Pancreas (tissue), 10 donors: ENCODE measurements at places on chromosomes 5 and 9. TPM values are rescaled to one million over a fixed set of nuclear protein-coding genes. Genes with fewer than 3 reads are reported as not detected.
A peak's percentile ranks its signal among the peaks of the same experiment; 100 is the strongest.

SAXO1 gene
- polyA plus RNA-seq: 0.09 TPM

ASPN gene
- 2.3 TPM for polyA plus RNA-seq

PLAC8L1 gene
- polyA plus RNA-seq: 0.87 TPM

HTR4 gene
- not detected for polyA plus RNA-seq

GNA14 gene
- 1.8 TPM for polyA plus RNA-seq

PHYHD1 gene
- 71.3 TPM for polyA plus RNA-seq

COL23A1 gene
- polyA plus RNA-seq: 0.30 TPM

ATP10B gene
- polyA plus RNA-seq: 0.89 TPM

MYOZ3 gene
- 0.23 TPM for polyA plus RNA-seq

SPRY4 gene
- polyA plus RNA-seq: 3.8 TPM

RAB3C gene
- polyA plus RNA-seq: 3.0 TPM

SLC4A9 gene
- 0.89 TPM for polyA plus RNA-seq

DND1 gene
- 3.8 TPM for polyA plus RNA-seq

TLR4 gene
- 0.87 TPM for polyA plus RNA-seq

DNAI1 gene
- 0.99 TPM for polyA plus RNA-seq

DNA sequence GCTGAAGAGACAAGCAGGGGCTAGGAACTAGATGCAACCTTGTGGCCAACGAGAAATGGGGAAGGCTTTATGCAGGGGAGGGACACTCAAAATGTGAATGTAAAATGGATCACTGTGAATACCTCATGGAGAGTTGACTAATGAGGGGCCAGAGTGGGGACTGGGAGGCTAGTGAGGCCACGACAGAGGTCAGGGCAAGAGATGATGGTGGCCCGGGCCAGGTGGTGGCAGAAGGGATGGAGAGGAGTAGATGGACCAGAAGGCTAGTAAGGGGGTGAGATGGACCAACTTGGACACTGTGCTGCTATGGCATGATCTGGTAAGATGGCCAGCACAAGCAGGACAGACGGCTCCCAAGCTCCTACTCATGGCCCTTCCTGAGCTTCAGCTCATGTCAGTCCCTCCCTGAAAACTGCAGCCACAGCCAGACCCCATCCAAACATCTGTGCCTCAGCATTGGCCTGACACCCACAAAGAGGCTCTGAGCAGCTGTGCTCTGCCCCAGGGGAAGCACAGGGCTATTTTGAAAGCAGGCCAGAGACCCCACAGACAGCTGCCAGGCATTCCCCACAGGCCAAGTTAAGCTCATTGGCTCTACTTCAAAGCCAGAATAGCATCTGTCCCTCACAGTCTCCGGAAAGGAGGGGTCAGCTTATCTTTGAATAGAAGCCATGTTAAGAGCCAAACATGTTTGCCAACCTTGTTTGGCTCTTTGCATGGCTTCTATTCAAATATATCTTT is 22.1 kb downstream of the P4HA2 start:
- DNase-seq: no peak

- no peak for DNase-seq
These were observed 781 bp downstream of the NRG2 start for GRCh38 chr5:140042393-140042642.

GRCh38 chr5:37777432-37778130 is 62.3 kb downstream of the GDNF start:
- DNase-seq: no peak

DNA sequence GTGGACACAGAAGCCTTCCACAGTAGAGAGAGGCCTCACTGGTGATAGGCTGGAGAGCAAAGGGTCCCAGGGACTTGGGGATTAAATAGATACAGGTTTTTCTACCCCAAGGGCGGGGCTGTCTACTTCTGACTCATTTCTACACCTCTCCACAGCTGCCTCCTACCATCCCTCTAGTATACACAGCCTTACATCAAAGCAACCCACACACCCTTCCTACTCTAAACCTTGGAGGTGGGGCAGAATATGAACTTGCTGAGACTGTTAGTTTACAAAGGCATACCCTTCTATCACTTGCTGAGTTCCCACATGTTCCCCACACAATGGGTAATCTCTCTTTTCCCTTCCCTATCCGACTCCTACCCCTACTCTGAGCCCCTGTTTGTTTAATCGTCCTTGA is 19.9 kb upstream of the PCA3 start:
- no peak for DNase-seq

DNA sequence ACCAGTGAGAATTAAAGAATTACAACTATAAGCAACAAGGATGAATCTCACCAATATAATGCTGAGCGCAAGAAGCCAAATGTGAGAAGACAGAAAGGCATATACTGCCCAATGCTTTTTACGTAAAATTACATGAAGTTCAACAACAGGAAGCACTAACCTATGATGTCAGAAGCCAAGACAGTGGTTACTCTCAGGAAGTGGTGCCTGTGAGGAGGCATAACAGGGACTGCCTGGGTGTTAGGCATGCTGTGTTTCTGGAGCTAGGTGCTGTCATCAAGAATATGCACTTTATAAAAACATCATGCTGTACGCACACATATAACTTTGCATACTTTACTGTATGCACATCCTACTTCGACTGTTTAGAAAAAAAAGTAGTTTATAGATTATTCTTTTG is 30.1 kb downstream of the FRMD3 start:
- no peak for DNase-seq

GRCh38 chr5:127406326-127407121 is 110.9 kb upstream of the PRRC1 start:
- no peak for DNase-seq

GRCh38 chr5:132661231-132662003 is 3.4 kb downstream of the IL13 start:
- DNase-seq: no peak

DNA sequence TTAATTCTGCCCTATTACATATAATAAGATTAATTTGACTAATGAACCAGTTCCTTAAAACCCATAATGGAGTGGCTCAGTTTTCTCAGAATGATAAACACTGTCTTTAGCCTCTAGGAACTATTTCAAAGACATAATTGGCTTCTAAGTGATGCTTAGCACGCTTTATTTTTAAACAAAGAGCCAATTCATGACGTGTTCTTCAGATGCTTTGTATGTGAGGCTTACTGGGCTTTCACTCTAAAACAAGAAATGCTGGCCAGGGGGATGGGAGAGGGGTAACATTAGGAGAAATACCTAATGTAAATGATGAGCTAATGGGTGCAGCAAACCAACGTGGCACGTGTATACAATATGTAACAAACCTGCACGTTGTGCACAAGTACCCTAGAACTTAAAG is 7.6 kb upstream of the SFXN1 start:
- DNase-seq: no peak

GRCh38 chr9:128149001-128149701 is at the start of gene LCN2:
TSS of gene LCN2 (plus strand) at chr9:128149453. CDS start at chr9:128149526, 73 bp downstream.
- peak; percentile 65 for DNase-seq

DNA sequence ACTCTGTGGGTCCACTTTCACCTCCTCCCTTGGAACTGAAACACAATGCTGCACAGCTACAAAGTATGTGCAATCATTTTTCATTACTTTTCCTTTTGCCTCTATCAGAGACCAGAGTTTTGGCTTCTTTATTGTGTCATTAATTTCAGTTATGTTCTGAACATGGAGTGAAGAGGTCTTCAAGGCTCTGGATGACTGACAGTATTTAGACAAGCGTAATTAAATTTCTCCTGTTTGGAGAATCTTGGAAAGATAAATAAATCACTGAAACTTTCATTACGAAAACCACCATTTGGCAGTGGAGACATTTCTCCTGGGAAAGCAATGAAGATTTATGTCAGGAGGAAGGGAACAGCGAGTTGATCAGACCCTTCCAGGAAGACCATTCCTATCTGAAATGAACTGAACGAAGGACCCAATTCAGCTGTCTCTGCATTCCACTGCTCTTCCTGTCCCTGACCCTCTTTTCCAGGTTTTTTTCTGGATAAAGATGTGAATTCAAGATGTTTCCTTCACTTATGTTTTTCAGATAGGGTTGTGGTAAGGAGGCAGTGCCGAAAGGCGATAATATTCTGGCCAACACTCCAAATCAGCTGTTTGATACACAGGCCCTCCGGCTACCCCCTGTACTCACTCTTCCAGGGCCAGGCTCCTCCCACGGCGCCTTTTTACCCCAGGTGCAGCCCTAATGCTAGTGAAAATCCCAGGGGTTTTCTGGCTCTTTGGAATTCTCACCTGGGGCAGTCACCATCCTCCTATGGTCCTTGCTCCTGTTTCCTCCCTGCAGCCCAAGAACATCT is 77.2 kb upstream of the OSMR start:
- DNase-seq: no peak

DNA sequence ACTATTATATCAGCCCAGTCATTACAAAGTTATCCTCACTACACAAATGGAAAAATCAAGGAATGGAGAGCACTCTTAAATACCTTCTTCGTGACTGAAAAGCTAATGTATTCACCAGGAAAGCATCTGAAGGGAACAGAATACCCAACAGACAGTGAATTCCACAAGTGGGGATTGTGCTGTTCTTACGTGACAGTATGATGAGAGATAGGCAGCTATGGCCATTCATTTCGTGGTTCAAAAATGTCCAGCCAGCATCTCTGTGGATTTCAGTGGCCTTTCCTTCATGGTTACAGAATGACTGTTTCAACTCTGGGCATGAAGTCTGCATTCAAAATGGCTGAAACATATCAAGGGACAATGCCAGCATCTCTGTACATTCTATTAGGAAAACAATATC is 323.8 kb downstream of the PRELID2 start:
- DNase-seq: no peak

GRCh38 chr9:137552022-137552768 is 516 bp downstream of the MRPL41 start:
- peak; percentile 47 for DNase-seq

- DNase-seq: no peak
These were observed 15.3 kb downstream of the HNRNPH1 start for GRCh38 chr5:179608131-179608581.

DNA sequence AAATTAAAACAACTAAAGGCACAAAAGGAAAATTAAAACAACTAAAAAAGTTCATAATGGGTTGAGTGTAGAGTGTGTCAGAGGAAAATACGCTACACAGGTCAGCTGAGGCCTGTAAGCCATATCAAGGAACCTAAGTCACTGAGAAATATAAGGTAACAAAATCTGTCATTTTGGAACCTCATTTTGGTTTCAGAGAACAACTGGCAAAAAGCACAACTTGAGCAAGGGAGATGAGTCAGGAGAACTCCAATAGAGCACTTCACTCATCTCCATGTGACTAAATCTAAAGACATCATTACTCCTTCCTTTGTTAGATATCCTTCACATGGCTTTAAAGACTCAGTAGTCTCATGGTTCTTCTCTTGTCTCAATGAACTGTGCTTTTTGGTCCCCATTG is 269.4 kb upstream of the POU5F2 start:
- no peak for DNase-seq
